ENCODE measurements at places on chromosomes 6 and 20.

GRCh38 chr20:19974630-19975435 is 42.3 kb upstream of the NAA20 start:
- peak; percentile 94 for DNase-seq

- DNase-seq, result no peak
Observed at GRCh38 chr20:53734006-53734688, 140.5 kb upstream of the ZNF217 start.

DNA sequence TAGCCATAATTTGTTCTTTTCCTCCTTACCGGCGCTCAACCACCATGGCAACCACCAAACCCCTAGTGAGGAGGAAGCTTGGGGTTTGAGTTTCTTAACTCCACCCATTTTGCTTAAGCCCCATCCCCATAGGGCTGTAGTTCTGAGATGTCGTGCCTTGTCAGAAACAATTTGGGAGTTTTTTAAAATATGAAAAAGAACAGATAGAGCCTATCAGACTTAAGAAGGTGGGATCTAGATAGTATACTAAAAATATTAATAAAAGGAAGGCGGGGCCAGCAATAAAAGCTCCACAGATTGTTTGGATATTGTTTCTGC is 5.6 kb downstream of the BRD2 start:
- DNase-seq, result no peak

- no peak for DNase-seq
Observed at GRCh38 chr20:43238833-43239232, 49.1 kb upstream of the PTPRT start.

GRCh38 chr20:8535403-8536261 is 403.6 kb downstream of the PLCB1 start:
- DNase-seq, result no peak

GRCh38 chr20:272718-273117 is 15.2 kb downstream of the DEFB132 start:
- no peak for DNase-seq

DNA sequence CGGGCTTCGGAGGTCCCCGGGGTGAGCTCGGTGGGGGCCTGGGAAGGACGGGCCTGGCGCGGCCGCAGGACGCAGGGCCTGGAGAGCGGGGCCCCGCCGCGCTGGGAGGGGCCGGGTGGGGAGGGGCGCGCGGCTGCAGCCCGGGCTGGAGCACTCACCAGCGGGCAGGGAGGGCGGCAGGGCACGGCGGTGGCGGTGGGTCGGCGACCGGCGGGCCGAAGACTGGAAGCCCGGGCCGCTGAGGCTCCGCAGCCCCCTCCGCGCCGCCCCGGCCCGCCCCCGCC is at the start of gene GATA5:
GATA5 (minus strand) TSS at position 224 of the 284 bp plus-strand sequence. CDS start 474 bp downstream, outside the sequence.
- no peak for DNase-seq

- DNase-seq, result peak; percentile 9
Observed at GRCh38 chr6:21595285-21596144, 2.0 kb downstream of the SOX4 start.

- no peak for DNase-seq
Observed at GRCh38 chr20:50453533-50454244, 56.5 kb upstream of the PTPN1 start.

DNA sequence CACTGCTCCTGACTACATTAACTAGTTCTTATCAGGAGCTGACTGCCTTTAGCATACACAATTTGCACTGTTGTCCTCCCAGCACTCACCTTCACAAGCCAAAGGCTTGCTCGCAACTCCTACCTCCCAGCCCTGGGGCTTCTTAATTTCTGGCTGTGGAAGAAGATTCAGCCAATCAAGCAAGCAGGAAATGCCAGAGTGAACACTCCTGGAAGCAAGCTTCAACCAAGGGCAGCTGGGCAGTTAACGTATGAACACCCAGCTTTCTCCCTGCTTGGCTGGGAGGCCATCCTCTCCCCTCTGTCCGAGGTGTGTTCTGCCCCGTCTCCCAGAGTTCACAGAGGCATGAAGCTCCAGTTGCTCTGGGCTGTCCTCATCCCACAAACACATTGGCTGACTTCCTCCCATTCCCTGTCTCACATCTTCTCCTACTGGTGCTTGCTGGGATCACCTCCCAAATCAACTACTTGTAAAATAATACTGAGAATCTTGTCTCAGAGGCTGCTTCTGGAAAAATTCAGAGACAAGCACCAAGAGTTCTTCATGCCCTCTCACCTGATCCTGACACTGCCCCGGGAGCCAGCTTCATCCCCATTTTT is 15.3 kb upstream of the SRSF6 start:
- no peak for DNase-seq

DNA sequence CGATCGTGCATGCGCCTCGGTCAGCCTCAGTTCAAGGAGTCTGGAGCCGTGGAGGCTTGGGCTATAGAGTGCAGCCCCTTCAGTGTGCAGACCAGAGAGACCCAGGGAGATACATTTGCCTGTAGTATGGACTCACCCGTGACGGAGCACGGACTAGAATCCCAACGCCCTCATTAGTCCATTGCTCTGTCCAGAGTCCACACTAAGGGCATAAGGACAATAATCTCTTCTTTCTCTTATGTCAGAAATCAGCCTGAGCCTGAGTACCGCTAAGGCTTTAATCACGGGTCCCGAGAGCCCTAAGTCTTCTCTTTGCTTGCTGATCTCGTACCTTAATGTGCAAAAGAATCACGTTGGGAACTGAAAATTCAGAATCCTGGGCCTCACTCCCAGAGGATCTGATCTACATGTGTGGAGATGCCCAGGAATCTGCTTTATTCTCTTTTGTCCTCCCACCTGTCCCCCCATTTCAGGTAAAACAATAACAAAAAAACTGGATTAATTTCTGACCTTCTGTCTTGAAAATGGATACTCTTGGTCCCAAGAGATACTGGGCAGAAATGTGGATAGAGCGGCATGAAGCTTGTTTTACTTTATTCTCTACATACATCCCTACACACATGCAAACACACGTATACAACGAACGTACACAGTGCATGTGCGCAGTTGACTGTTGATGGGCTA is 671 bp downstream of the BPHL start:
- DNase-seq, result no peak

GRCh38 chr6:106167096-106167814 is 81.1 kb downstream of the PRDM1 start:
- DNase-seq, result no peak

DNA sequence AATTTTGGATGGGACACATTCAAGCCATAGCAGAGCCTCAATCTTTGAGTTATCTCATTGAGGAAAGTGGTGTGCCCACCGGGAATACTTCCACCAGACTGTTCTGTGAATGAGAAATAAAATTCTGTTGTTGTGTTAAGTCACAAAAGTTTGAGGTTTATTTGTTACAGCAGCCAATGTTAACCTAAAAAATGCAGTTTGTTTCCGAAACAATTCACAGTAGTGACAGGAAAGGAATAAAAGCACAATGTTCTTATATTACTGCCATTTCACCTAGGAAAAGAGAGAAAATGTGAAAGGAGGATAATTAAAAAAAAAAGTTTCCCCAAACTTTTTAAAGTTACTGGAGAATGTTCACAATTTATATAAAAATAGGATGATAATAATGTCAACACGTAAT is 344.6 kb downstream of the CD83 start:
- DNase-seq, result no peak

- DNase-seq, result no peak
Observed at GRCh38 chr6:161235776-161236633, 37.9 kb downstream of the AGPAT4 start.

GRCh38 chr6:17032590-17032987 is 69.3 kb upstream of the STMND1 start:
- no peak for DNase-seq

DNA sequence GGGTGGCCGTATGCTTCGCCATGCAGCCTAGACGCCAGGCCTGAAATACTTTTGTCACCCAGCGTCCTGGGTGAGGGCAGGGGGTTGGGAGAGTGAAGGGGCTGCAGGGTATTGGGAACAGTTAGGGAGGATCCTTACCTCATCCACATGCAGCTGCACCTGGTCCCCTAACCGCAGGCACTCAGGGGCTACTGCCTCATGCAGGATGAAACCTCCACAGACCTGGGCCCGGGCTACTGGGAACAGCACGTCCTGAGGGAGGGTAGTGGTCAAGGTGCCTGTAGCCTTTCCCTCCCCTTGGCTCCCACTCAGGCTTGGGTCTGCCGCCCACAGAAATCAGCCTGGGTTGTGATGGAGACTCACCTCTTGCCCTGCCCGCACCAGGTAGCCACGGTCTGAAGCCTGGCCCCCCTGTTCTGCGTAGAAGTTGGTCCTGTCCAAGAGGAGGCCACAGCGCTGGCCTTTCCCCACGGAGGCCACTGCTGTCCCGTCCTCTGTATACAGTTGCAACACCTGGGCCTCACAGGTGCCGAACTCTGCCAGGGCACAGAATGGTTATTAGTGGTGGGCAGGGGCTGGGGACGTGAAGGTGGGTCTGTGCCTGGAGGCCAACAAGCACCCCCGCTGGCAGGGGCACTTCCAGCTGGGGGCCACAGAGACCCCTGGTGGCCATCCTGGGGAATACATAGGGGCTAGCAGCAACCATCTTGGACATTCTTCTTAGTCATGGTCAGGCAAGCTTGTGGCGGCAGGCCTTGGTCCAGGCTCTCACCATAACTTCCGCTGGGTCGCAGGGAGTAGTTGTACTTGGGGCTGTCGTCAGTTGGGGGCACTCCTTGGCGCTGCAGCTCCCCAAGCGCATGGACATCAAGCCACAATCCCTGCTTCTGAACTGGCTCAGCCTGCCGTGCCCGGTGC is 8.6 kb downstream of the AARS2 start:
- peak; percentile 94 for DNase-seq

DNA sequence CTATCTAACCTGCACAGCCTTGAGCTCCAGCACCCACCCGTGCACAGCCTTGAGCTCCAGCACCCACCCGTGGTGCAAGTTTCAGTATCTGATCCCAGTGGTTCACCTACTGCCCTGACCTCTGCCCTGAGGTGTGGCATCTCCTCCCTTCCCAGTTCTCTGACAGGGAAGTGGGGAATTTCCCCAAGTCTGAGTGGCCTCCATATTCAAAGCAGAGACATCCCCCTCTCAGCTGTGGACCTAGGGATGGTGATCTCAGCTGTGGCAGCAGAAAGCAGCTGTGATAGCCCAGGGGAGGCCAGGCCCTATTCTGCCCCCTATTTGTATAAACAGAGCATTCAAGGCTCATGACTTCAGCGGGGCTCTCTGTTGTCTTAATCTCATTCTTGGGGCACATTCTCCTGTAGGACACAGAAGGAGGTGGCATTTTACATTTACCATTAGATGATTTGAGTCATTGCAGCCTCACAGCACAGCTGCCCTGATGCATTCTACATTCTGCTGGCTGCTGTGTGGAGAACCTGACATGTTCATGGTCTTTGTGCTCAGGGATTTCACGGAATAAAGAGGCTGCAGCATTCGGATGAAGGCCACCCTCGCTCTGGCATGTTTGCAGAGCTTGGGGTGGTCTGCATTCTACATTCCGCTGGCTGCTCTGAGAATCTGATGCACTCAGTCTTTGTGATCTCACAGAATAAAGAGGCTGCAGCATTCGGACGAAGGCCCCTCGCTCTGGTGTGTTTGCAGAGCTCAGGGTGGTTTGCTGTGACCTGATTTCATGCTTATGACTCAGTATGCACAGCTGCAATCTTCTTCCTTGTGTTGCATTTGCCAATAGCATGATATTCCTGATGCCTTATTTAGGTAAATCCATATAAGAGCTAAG is 16.9 kb downstream of the GPR31 start:
- DNase-seq, result no peak

GRCh38 chr6:123879749-123880148 is 76.1 kb downstream of the NKAIN2 start:
- no peak for DNase-seq

DNA sequence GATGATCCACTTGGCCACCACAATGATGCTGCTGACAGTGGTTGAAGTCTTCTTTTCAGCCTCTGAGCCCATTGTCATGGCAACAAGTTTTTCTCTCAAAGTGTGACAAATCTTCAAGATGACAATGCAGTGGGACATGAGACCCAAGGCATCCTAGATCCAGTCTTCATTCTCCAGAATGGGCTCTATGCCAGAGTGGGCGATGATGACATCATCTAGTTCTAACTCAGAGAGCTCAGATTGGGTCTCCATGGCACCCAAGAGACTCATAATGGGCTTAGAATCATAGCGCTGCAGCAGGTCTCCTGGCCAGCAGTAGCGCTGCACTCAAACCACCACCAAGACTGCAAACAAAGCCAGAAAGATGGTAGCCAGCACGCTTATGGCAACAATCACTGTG is 973.6 kb downstream of the EYS start:
- DNase-seq, result no peak

DNA sequence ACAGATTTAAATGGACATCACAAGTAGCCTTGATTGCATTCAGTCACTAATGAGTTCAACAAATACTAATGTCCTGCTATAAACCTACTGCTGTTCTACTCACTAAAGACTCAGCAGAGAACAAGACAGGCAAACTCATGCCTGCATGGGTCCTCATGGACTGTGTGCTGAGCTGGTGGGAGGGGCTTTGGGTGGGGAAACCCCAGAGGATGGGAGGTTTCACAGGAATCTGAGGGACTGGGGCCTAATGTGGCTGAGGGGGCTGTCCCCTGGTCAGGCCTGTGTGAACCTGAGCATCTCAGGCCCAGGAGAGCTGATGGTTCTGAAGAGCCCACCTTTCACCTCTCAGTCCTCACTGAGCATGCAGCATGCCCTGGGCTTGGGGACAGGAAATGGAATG is 1.4 kb downstream of the CST8 start:
- DNase-seq, result no peak

GRCh38 chr20:43590036-43590391 is 723 bp upstream of the IFT52 start:
- peak; percentile 23 for DNase-seq

GRCh38 chr6:139474145-139475108 is 100.0 kb upstream of the CITED2 start:
- no peak for DNase-seq

- DNase-seq, result peak; percentile 67
Observed at GRCh38 chr20:61970357-61970756, 95.3 kb downstream of the TAF4 start.

DNA sequence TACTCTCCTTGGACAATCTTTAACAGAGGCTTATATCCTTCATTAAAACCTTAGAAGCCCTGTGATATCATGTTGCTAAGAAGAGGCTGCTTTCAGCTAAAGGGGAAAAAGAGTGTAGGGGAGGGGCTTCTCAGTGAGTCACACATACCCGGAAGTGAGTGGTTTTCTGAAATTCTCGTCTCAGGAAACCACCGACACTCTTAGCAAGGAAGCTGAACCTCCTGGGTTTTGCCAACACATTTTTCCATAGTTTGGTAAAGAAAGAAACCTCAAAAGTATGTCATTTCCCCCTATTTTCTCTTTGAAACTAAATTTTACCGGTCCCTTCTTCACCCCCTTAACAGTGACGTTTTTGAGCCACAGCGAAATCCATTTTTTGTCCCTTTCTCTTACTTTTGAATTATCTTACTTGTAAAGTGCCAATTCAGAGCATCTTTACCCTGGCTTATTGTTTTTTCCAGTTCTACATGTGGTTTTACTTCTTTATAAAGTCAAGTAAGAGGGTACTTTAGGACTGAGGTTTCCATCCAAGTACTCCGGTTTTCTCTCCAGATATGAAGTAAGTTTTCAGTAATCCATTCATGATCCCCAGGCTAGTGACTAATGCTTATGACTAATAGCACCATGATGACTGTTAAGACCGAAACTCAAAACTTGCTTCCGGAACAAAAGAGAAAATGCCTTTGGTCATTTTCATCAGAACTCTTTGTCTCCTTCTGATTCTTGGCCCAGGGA is 219.3 kb downstream of the ARHGAP18 start:
- DNase-seq, result no peak

All from posterior cingulate gyrus (tissue), 11 donors.